Caco-2 (cell line): ENCODE measurements at places on chromosomes 6 and 20. TPM values are rescaled to one million over a fixed set of nuclear protein-coding genes. Genes with fewer than 3 reads are reported as not detected.

DNA sequence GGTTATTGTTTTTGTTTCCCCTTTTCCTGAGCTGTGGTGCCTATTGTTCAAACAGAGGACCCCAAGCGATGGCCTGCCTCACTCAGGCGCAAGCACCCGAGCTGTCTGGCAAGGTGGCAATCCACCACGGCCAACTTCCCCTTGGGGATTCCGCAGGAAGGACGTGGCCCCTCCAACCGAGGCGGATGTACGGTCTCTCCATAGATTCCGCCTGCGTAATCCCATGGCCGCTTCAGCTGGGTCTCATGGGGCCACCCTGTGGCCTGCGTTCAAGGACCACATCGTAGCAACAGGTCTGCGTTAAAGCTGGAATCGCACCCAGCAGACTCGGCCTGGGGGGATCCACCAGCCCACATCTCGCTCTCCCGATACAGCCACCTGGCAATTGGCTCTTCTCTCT lies 79.9 kb downstream of the CEBPB start:
- no peak overlapping the region for H3K27ac ChIP-seq
- H3K27me3 ChIP-seq = no peaks in the 10 kb centered on the region
- H3K4me1 ChIP-seq = peaks cover 21% of the 10 kb centered on the region
- no peak for DNase-seq
- H3K36me3 ChIP-seq = no peaks in the 10 kb centered on the region
- no peak overlapping the region for H3K4me3 ChIP-seq

- H3K36me3 ChIP-seq = no peaks in the 10 kb centered on the region
- no peak overlapping the region for H3K4me3 ChIP-seq
- no peaks in the 10 kb centered on the region for H3K4me1 ChIP-seq
- no peaks in the 10 kb centered on the region for H3K27me3 ChIP-seq
- no peak overlapping the region for H3K27ac ChIP-seq
- no peak for DNase-seq
These were observed 115.6 kb downstream of the ZDHHC14 start for GRCh38 chr6:157496534-157497095.

DNA sequence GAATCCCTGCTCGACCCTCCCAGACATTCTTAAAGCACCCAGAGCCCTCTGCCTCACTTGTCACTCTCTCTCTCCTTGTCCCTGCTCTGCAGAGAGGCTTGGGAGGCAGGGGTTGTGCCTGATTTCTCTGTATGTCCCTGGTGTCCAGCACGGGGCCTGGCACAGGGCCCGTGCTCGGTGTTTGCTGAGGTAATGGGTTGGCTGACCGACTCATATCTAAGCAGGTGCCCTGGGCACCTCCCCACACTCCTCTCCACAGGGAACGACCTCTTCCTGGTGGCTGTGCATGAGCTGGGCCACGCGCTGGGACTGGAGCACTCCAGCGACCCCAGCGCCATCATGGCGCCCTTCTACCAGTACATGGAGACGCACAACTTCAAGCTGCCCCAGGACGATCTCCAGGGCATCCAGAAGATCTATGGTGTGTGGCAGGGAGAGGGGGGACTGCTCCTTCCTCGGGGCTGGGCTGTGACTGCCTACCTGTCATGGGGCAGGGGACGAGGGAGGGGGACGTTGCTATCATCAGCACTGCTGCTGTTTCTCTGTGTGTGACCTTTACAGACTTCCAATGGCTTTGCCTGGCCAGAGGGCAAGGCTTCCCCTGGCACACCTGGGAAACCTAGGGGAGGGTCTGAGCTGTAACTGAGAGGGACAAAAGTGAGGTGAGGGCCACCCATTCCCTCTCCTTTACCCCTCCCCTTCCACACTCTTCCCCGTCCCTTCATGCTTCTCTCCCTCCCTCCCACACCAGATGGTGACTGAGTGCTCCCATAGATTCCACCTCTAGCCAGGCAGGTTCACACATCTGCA lies 14.2 kb downstream of the MMP24OS start:
- no peaks in the 10 kb centered on the region for H3K27me3 ChIP-seq
- peak overlapping the region; percentile 13 for H3K4me3 ChIP-seq
- peaks cover 65% of the 10 kb centered on the region for H3K4me1 ChIP-seq
- no peaks in the 10 kb centered on the region; the same call in 1 of the 2 replicates for H3K36me3 ChIP-seq
- peak overlapping the region; percentile 98 for H3K27ac ChIP-seq
- peak; percentile 57 for DNase-seq

DNA sequence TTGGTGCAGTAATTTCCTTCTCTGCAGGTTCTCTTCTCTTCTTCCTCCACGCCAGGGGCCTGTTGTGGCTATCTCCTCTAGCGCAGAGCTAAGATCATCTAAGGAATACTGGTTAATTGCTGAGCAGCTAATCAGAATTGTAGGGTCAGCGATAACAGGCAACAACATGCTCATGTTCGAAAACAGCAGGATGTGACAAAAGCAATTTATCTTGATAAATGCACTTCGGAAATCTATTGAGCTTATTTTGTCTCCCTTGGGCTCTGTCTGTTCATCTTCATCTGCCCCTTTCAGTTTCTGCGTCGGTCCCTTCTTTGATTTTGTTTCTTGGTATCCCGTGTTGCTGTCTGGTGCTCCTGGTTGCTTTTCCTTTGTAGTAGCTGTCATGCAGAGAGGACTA lies 67.3 kb upstream of the MAP3K7 start:
- no peak for DNase-seq
- no peaks in the 10 kb centered on the region for H3K36me3 ChIP-seq
- H3K27me3 ChIP-seq = no peaks in the 10 kb centered on the region
- H3K27ac ChIP-seq = no peak overlapping the region
- H3K4me3 ChIP-seq = no peak overlapping the region

- no peaks in the 10 kb centered on the region; the same call in 1 of the 2 replicates for H3K4me1 ChIP-seq
- no peak overlapping the region for H3K27ac ChIP-seq
- no peak overlapping the region for H3K4me3 ChIP-seq
- no peak for DNase-seq
- no peaks in the 10 kb centered on the region for H3K27me3 ChIP-seq
These were observed 123.2 kb downstream of the BACH2 start for GRCh38 chr6:90173262-90173925.

- no peaks in the 10 kb centered on the region for H3K36me3 ChIP-seq
- no peak for DNase-seq
- H3K4me3 ChIP-seq = peak overlapping the region; percentile 46
- no peaks in the 10 kb centered on the region for H3K27me3 ChIP-seq
These were observed 6.0 kb upstream of the FOXC1 start for GRCh38 chr6:1603708-1604107.

DNA sequence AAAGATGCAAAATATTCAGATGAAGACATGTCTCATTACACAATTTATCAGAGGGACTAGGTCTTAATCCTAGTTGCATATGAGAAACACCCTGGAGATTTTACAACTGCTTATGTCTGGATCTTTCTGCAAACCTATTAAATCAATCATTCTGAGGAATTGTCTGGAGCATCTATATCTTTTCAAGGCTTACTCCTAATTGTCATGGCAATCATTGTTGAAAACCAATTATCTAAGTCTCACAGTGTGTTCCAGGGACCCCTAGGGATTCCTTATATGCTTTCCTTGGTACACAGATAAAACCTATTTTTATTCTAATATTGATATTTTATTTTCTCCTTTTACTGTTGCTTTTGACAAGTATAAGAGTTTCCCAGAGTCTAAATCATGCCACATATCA lies 696.9 kb upstream of the EYS start:
- H3K4me1 ChIP-seq = no peaks in the 10 kb centered on the region
- no peak overlapping the region for H3K4me3 ChIP-seq
- no peak overlapping the region for H3K27ac ChIP-seq
- DNase-seq = no peak

DNA sequence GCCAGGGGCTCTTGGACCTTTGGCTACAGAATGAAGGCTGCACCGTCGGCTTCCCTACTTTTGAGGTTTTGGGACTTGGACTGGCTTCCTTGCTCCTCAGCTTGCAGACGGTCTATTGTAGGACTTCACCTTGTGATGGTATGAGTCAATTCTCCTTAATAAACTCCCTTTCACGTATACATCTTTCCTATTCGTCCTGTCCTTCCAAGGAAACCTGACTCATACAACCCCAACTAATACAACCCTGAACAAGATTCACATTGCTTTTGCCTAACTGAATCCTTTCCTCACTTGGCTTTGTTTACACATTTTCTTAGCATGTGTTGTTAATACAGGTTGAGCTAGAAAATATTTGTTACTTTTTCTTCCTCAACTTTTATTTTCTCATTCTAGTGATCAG lies 21.9 kb downstream of the TBXT start:
- DNase-seq = no peak
- no peak overlapping the region for H3K4me3 ChIP-seq
- no peaks in the 10 kb centered on the region for H3K36me3 ChIP-seq
- no peak overlapping the region for H3K27ac ChIP-seq
- no peaks in the 10 kb centered on the region for H3K4me1 ChIP-seq
- no peaks in the 10 kb centered on the region for H3K27me3 ChIP-seq

GRCh38 chr20:46973766-46974165 lies 79.1 kb downstream of the EYA2 start:
- no peaks in the 10 kb centered on the region for H3K4me1 ChIP-seq
- H3K4me3 ChIP-seq = no peak overlapping the region
- no peaks in the 10 kb centered on the region for H3K27me3 ChIP-seq
- H3K27ac ChIP-seq = no peak overlapping the region
- no peaks in the 10 kb centered on the region for H3K36me3 ChIP-seq

DNA sequence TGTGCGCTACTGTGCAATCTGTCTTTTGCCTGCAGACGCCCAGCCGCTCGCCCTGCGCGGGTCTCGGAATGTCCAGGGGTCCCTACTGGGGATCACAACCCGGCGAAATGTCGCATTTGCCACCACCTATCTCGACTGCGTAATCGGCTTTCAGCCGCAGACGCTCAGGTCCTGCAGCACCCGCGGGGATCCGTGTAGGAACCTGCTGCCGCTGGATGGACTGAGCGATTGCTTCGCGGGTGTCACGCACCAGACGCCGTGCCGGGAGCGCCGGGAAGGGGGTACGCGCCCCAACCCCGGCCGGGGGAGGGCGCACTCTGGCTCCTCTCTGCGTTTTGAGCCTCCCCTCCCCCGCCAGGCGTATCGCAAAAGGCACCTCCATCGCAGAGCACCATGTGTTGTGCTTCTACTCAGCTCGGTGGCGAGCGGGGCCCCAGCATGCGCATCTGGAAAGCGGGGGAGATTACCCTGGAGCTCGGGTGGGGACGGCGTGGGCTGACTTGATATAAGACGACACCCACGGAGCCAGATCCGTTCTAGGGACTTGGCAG lies 747 bp upstream of the PTPRA start:
- H3K4me3 ChIP-seq = peak overlapping the region; percentile 72
- H3K27ac ChIP-seq = peak overlapping the region; percentile 76
- no peaks in the 10 kb centered on the region; the same call in 1 of the 2 replicates for H3K36me3 ChIP-seq

- peak overlapping the region; percentile 89 for H3K27ac ChIP-seq
- H3K27me3 ChIP-seq = no peaks in the 10 kb centered on the region
- DNase-seq = peak; percentile 74
- peaks cover 13% of the 10 kb centered on the region for H3K4me1 ChIP-seq
These were observed 15.6 kb upstream of the RIPK1 start for GRCh38 chr6:3052481-3053230.

GRCh38 chr6:90297115-90297866 lies 648 bp upstream of the BACH2 start:
- H3K4me3 ChIP-seq = peak overlapping the region; percentile 64
- no peaks in the 10 kb centered on the region for H3K36me3 ChIP-seq
- peaks cover 7% of the 10 kb centered on the region; the same call in 1 of the 2 replicates for H3K4me1 ChIP-seq
- H3K27me3 ChIP-seq = peaks cover 7% of the 10 kb centered on the region
- H3K27ac ChIP-seq = no peak overlapping the region
- DNase-seq = no peak

- no peaks in the 10 kb centered on the region for H3K36me3 ChIP-seq
- H3K4me3 ChIP-seq = peak overlapping the region; percentile 60
- peak; percentile 54 for DNase-seq
These were observed 571 bp upstream of the FOXC1 start for GRCh38 chr6:1609041-1609647.

DNA sequence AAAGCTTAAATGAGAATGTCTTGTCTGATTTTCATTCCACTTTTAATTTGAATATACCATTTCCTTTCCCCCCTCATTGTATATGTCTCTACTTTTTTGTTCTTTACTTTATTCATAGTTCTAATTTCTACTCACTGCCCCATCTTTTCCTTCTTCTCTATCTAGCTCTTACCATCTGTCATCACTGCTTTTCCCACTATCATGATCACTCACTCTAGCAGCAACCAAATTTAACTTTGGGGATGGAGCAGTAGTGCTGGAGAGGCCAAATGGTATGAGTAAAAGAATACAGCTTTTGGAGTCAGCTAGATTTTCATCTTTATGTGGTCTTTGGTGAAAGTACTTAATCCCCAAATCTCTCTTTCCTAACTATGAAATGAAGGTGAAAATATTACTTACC lies 25.5 kb downstream of the QKI start:
- H3K27me3 ChIP-seq = no peaks in the 10 kb centered on the region

GRCh38 chr6:40037271-40037670 lies 103.0 kb upstream of the MOCS1 start:
- no peak overlapping the region for H3K4me3 ChIP-seq
- H3K4me1 ChIP-seq = no peaks in the 10 kb centered on the region; the same call in 1 of the 2 replicates
- no peak overlapping the region for H3K27ac ChIP-seq

DNA sequence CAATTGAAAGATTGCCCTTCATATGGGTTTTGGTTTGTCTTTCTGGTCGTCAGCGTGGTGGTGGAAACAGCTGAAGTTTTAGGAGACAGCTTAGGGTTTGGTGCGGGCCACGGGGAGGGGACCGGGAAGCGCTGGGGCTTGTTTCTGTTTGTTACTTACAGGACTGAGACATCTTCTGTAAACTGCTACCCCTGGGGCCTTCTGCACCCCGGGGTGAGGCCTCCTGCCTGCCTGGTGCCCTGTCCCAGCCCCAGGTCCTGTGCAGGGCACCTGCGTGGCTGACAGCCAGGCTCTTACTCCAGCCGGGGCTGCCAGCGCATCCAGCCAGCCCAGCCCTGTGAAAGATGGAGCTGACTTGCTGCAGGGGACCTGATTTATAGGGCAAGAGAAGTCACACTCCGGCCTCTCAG lies 22.8 kb downstream of the NPEPL1 start:
- no peaks in the 10 kb centered on the region for H3K36me3 ChIP-seq
- H3K27ac ChIP-seq = no peak overlapping the region
- no peaks in the 10 kb centered on the region for H3K4me1 ChIP-seq

- no peak overlapping the region for H3K4me3 ChIP-seq
- no peak overlapping the region for H3K27ac ChIP-seq
- no peaks in the 10 kb centered on the region for H3K36me3 ChIP-seq
- H3K4me1 ChIP-seq = no peaks in the 10 kb centered on the region
These were observed 16.0 kb upstream of the GSTA2 start for GRCh38 chr6:52779237-52779636.

Gene MLN
- total RNA-seq = not detected in 2 replicates

Gene HLA-DOA
- total RNA-seq = not detected in 2 replicates

Gene EDEM2
- total RNA-seq = 41.2 and 42.4 TPM in 2 replicates

Gene LGSN
- 10.8 and 13.2 TPM in 2 replicates for total RNA-seq

Gene VNN1
- not detected in 2 replicates for total RNA-seq

Gene ENPP3
- total RNA-seq = not detected in 2 replicates

Gene FAM209B
- total RNA-seq = not detected in 2 replicates

Gene FOXF2
- total RNA-seq = 0.79 and 0.88 TPM in 2 replicates

Gene GGTLC1
- total RNA-seq = 0.68 and 1.3 TPM in 2 replicates

Gene THEMIS
- total RNA-seq = not detected in 2 replicates
